ENCODE measurements at places on chromosomes 5 and 9.

GRCh38 chr9:4541856-4542255 lies 51.6 kb downstream of the SLC1A1 start:
- DNase-seq = no peak

- DNase-seq = peak; percentile 52
Measured at GRCh38 chr5:150131978-150132694, 23.5 kb downstream of the PDGFRB start.

- no peak for DNase-seq
Measured at GRCh38 chr9:128142061-128142460, 7.2 kb upstream of the LCN2 start.

GRCh38 chr5:135429301-135430134 lies 17.6 kb downstream of the DCANP1 start:
- DNase-seq = no peak

DNA sequence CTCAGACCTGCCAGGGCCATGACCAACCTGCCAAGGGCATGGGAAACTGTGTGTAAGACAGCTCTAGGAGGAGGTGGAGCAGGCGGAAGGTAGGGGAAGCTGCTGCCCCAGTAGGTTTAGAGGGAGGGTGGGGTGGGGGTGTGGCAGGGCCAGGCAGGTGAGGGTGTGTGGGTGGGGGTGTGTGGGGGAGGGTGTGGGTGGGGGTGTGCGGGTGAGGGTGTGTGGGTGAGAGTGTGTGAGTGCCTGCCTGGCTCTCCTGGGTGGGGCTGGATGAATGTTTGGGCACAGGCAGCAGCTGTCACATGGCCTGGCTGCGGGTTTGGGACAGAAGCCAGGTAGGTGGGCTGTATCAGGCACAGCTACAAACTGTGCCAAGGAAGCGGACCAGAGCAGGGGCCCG lies 8.8 kb upstream of the N4BP3 start:
- DNase-seq = no peak

- DNase-seq = no peak
Measured at GRCh38 chr5:158814521-158814920, 285.2 kb downstream of the EBF1 start.

GRCh38 chr9:90306158-90306557 lies 336.5 kb downstream of the DIRAS2 start:
- DNase-seq = no peak

DNA sequence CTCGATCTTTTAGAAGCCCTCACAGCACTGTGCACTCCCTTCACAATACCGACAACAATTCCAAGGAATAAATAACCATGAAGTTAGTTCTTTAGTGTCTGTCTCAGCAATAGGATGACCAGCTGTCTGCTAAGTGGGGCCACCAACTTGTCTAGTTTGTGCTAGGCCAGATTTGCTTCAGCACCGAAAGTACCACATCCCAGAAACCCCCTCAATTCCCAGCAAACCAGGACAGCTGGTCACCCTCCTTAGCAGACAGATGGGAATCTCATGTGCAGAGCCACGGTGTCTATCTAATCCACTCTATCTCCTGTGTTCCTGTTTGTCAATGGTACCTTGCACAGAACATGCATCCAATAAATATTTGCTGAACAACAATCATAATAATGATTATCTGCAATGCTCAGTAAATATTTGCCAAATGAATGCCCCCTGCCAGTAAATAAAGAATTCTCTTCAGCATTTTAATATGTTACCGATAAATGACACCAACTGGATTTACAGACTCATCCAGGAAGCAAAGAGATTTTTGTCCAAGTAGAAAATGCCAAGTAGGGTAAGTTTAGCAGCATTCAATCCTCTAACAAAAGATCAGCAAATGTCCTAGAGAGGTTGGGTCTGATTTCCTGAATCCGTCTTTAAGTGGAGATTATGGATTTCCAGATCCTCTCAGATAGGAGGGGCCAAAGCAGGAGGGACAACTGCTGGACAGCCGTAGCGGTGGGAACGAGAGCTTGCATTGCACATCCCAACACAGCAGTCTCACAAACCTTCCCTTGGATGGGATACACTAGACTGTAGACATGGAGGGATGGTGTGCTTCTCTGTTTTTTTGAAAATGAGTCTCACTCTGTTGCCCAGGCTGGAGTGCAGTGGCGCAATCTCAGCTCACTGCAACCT lies 51.9 kb upstream of the ANKRD33B start:
- no peak for DNase-seq

DNA sequence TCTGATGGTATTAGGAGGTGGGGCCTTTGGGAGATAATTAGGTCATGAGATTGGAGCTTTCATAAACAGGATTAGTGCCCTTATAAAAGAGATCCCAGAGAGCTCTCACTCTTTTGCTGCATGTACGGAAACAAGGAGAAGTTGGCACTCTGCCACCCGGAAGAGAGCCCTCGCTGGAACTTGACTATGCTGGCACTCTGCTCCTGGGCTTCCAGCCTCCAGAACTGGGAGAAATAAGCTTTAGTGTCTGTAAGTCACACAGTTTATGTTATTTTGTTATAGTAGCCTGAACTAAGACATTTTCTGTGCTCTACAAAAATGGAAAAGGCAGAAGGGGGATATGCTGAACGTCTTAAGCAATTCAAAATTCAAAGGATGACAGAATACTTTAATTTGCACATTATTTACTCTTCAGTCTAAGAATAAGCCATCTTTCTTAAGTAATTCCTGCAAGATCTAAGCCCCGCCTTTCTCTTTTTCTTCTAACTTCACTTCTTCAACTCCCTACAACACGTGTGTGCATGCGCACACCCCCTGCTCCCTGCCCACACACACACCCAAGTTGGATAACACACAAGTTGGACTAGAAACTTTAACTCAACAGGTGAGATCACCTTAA lies 17.3 kb downstream of the NFIB start:
- DNase-seq = no peak

DNA sequence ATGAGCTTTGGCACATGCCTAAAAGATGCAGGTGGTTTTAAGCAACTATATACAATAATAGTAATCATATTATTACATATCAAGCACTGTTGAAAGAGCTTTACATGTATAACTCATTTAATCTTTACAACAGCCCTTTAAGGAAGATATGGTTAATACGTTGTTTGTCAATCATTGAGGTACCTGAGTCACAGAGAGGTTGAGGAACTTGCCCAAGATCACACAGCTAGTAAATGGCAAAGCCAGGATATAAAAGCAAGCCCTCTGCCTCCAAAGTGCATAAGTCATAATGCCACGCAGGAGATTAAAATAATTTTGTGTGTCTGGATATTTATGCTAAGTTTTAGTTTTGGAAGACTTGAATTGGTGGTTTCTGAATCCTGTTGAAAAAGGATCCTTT lies 90.2 kb downstream of the DAPK1 start:
- peak; percentile 42 for DNase-seq

- no peak for DNase-seq
Measured at GRCh38 chr9:120707170-120707569, 7.1 kb downstream of the MEGF9 start.

DNA sequence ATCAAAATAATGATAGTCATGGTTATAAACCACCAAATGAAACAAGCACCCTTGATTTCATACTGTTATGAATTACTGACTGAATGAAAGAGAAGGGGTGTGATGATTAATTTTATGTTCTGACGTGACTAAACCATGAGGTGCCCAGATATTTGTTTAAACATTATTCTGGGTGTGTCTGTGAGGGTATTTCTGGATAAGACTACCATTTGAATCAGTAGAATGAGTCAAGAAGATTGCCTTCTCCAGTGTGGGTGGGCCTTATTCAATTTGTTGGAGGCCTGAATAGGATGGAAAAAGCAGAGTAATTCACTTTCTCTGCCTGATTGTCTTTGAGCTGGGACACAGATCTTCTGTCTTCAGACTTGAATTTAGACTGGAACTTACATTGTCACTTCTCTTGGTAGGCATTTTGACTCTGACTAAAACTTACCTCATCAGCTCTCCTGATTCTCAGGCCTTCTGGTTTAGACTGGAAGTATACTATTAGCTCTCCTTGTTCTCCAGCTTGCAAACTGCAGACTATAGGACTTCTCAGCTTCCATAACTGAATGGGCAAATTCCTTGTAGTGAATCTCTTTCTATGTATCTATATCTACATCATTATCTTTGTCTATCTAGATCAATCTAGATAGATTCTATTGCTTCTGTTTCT lies 321.9 kb upstream of the TARS1 start:
- no peak for DNase-seq

- DNase-seq = no peak
Measured at GRCh38 chr9:69253057-69253456, 72.0 kb upstream of the ENTREP1 start.

GRCh38 chr9:134188386-134189144 lies 24.2 kb upstream of the RNU6ATAC start:
- DNase-seq = no peak

- peak; percentile 21 for DNase-seq
Measured at GRCh38 chr9:15512204-15512603, 1.4 kb upstream of the PSIP1 start.

DNA sequence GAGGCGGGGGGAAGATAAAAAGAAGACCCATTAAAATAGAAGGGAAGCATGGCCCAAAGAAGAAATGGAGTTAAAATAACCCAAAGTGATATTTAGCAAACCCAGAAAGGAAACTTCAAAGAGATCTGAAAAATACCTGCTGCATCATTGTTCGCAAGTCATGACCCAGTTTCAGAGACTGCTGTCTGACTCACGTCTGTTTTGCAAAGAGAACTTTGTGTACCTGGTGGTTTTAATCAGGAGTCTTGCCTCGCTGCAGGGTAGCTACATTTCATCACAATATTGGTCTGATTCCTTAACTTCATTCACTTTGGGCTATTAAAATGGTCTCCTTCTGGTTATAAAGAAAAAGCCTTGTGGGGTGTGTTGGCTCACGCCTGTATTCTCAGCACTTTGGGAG lies 461.1 kb upstream of the DAP start:
- DNase-seq = no peak

DNA sequence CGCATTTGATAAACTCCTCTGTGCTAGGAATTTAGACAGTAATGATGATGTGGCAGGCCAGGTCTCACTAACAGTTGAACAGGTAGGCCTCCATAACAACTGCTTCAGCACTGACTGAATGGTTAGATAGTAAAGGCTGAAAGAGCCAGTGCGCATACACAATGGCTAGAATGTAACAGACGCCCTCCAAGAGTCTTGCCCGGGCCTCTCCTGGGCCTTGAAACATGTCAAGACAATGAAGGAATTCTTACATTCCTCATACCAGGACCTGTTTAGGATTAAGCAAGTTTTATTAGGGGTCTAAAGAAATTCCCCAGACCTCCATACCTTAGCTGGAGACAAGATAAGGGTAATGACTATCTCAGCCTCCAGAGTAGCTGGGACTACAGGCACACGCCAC lies 6.7 kb upstream of the BICD2 start:
- no peak for DNase-seq

GRCh38 chr9:86766912-86767311 lies 180.4 kb downstream of the GAS1 start:
- DNase-seq = peak; percentile 94

DNA sequence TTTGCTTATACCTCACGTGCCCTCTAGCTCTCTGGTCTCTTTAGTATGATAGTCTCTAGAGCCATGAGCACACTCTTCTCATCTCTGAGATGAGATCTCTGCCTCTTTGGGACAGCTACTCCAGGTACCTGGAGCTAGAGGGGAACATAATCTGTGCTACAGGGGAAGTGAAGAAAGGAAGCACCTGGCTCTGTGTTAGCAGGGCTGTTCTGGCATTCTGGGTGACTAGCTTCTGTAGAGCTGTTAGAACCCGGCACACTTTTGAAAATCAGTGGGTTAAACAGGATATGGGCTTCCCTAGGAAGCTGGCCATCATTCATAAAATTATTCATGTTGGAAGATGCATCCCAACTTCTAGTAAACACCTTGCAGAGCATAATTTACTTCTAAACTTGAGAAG lies 224.8 kb downstream of the MCTP1 start:
- DNase-seq = no peak

DNA sequence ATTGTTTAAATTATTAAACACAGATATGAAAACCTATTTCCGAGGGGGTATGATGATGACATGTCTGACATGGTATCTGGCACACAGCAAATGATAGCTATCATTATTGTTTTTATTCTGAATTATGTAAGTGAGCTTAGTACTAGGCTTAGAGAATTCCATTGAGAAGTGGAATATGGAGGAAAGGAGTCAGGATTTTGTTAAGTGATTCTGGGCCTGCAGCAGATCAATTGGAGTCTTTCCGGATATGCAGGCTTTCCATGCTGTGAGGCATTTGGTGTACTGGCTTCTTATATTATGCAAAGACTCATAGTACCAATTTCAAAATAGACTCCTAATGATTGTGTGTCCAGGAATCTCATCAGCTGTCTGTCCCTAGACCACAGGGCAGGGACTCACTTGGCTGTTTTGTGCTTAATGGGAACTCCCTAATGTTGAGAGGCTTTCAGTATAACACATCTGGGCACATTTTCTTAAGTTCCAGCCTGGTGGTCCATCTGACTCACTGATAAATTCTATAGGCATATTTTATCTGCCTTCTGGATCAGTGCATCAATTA lies 180.0 kb upstream of the KLF9 start:
- DNase-seq = no peak

- no peak for DNase-seq
Measured at GRCh38 chr5:54180630-54181031, 129.7 kb downstream of the ARL15 start.

DNA sequence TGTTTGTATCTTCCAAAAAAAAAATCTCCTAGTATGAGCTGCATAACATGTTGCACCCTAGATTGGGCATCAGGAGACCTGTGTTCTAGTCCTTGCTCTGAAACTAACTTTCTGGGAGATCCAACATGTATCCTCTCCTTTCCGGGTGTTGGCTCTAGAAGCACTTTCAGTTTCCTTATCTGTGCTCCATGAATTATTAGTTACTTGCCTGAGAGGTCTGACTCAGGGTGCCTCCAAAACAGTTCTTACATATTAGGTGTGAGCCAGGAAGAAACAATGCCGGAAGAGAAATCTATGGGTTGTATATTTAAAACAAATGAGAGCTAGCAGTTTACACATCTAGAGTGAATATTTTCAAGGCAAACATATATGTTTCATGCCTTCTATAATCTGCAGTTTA lies 36.7 kb upstream of the SLC36A2 start:
- DNase-seq = no peak

DNA sequence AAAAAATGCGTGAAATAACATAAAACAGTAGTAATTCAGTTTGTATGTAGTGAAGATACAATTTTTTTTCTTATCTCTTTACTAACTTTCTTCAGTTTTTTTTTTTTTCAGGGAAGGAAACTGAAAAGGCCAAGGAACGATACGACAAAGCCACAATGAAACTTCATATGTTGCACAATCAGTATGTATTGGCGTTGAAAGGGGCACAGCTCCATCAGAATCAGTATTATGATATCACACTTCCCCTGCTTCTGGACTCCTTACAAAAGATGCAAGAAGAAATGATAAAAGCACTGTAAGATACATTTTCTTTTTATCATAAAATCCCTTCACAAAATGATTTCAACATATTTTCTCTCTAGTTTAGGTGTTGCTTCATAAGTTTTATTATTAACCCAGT lies 120.0 kb downstream of the FER start:
- DNase-seq = peak; percentile 34

DNA sequence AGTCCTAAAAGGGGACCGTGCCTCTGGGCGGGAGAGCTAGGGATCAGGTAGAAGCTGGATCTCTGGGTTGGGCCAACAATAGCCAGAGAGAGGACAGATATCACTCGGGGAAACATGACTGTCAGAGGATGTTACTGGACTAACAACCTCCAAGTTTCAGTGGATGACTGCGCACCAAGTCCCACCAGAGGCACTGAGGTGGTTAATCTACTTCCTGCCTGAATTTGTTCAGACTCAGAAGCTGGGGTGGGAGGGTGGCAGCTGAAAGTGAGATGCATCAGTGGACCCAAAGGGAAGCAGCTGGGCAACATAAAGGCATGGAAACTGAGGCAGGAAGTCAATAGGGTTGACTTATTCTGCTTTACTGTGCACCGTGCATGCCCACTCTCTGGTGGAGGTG lies 130.1 kb upstream of the SLC44A1 start:
- DNase-seq = no peak

- DNase-seq = no peak
Measured at GRCh38 chr5:107631805-107632362, 38.9 kb downstream of the EFNA5 start.
